ENCODE measurements at places on chromosomes 6 and 20.

DNA sequence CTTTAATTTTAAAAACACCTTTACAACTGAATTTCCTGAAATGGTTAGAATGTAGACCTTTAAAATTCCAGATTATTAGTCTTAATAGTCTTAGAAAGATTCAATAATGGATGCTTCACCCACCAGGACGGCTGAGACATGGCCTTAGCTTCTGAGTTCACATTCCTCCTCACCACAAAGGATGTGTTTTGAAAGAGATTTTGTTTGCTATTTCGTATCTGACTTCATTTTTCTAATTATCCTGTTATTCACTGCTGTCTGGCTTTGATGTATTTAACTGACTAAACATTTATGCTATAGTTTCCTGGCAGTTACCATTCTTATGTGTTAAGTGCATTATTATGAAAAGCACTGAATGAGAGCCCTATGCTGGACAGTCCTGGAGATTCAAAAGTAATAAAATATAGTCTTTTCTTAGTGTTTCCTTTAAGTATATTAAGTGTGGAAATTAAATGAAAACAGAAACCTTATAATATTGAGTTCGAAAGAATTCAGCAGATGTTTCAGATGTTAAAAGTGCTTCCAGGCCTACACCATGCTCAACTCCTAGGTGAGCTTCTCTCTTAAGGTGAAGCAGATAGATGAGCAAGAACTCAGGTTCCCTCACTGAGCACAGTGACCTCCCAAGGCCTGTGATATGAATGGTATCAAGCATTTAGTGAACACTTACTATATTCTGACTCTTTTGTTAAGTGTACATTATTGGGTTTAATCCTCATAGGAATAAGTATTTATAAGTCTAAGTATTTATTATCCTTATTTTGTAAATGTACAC, 40.3 kb downstream of the MAP3K4 start:
- DNase-seq, result no peak

GRCh38 chr6:146791930-146792329, 193.2 kb downstream of the ADGB start:
- DNase-seq, result no peak

GRCh38 chr6:30463651-30464618, 25.4 kb upstream of the HLA-E start:
- peak; percentile 26 for DNase-seq

- no peak for DNase-seq
These were observed 455.4 kb downstream of the RNF144B start for GRCh38 chr6:18842534-18842933.

DNA sequence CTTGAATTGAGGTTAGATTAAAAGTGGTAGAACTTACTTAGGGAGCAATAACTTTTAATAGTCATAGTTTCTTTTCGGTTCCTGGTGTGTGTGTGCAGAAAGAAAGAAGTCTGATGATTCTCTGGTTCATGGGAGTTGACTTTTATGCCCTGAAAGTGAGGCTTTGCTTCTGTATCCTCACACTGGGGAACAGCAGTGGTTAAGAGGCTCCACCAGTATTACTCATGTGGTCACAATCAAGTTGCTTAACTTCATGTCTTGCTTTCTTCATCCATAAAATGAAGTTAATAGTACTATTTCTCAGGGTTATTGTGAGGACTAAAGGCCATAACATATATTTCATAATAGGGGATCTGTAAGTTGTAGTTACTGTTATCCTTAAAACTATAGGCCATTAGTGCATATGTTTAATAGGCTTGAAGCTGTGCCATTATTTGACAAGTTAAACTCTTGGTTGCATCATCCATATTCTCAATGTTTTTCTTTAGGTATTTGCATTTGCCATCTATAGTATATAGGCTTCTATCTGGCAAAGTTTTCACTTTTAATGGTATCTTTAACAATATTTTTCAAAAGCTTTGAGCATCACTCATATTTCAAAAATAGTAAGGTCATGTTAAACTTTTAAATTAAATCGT, 262.4 kb downstream of the PLCB1 start:
- DNase-seq, result no peak

DNA sequence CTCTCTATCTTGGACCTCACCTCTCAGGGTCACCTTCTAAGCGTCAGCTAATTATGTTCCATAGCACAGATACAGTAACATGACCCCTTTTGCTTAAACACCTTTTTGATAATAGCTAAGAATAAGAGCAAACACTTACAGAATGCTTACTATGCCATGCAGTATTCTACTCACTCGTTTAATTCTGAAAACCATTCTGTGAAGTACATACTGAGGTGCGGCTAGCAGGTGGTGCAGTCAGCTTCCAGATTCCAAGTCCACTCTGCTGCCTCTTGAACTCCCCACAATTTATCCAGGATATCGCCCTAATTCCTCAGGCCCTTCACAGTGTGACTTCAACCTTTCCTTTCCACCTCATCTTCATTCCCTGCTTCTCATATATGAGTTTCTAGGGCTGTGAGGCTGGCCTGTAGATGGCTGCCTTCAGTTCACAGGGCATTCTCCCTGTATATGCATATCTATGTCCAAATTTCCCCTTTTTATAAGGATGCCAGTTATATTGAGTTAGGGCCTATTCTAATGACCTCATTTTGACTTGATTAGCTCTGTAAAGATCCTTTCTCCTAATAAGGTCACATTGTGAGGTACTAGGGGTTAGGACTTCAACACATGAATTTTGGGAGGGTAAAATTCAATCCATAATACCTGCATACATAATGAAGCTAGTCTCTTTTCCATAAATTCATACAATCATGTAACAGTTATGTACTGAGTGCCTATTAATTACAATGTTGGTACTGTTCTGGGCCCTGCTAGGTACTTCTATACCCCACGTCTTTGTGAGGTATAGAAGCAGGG, 130.1 kb downstream of the PDSS2 start:
- DNase-seq, result no peak

- no peak for DNase-seq
These were observed 182.9 kb downstream of the PDE7B start for GRCh38 chr6:136034422-136034821.

Data from stimulated activated CD8-positive, alpha-beta memory T cell treated with anti-CD3 and anti-CD28 coated beads, Interleukin-7, amount 100 ng/mL, for 1 hour (primary cell).